ENCODE measurements at places on chromosomes 16 and 17.

- no peak for DNase-seq
These were observed 94.3 kb downstream of the C17orf67 start for GRCh38 chr17:56739376-56739775.

DNA sequence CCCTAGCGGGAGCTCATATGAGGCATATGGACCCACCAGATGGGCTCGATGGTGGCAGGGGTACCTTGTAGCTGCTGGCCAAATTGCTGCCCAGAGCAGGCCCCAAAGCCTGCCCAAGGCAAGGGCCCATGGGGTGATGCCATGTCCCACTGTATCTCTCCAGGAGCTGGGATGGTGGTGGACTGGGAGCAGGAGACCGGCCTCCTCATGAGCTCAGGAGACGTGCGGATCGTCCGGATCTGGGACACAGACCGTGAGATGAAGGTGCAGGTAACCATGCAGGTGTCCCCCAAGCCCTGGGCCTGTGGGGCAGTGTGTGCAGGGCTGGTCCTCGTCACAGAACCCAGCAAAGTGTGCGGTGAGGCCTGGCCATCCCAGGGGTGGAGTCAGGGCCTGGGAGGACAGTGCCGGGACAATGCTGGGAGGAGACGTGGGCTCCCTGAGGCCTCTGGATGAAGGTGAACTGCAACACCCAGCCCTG is 34.1 kb upstream of the CHMP6 start:
- no peak for DNase-seq

DNA sequence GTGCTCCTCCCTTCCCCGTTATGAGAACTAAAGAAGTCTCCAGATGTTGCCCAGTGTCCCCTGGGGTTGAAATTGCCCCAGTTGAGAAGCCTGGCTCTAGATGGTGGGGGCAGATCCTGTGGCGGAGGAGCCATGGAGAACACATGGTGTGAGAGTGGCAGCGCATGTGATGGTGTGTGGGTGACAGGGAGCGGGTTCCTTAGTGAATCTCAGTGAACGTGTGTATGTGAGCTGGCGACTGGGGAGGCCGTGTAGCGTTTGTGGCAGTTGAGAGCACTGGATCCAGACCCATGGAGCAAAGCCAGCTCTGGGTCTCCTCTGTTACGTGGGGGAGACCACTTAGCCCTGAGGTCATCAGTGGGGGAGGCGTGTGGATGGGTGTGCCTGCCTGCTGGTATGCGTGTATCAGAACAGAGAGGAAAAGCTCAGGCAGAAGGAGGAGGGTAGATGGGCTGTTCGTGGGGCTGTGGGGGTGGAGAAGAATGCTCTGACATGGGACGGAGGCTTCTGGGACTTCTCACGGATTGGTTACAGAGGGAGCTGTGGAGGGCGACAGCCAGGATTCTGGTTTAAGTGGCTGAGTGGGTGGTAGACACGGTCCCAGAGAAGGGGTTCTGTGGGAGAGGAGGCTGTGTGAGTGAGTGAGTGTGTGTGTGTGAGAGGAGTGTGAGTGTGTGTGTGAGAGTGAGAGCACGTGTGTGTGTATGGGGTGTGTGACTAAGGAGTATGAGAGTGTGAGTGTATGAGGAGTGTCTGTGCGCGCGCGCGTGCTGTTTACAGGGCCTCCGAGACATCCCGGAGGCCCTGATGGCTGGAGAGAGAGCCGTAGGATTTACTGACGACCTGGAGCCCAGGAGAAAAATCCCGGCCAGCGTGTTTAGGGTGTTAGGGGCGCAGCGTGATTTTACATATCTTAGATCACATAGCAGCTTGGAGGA is 193.8 kb downstream of the SNX29 start:
- no peak for DNase-seq

DNA sequence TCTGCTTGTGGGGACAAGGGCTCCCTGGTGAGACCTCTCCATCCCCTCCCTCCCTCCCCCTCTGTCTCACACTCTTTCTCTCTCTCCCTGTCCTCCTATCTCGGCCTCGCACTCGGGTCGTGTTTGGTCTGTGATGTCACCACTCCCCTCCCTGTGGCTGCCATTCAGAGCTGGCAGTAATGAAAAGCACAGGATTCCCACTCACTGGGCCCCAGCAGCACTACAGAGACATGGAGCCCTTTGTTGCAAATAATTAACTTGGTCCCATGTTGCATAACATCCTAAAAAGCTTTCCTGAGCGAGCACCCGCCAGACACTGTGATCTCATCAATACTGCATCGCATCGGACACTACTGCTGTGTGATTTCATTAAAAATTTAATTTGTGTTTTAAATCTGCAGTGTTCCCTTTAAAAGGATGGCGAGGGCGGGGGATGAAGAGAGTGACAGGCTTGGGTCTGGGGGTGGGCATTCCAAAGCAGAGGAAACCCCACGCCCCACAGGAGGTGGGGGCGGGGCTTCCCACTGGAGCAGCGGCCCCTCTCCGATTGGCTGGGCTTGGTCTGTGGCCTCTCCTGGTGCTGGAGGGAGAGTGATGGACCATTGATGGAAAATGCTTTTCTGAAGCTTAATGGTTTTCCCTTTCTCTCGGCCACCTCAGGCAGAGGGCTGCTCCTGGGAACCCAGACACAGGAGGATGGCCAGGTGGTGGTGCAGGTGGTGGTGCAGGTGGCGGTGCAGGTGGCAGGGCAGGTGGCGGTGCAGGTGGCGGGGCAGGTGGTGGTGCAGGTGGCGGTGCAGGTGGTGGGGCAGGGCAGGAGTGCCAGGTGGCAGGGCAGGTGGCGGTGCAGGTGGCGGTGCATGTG is 15.3 kb upstream of the NPTX1 start:
- DNase-seq, result no peak

- no peak for DNase-seq
These were observed 9.6 kb upstream of the EIF1 start for GRCh38 chr17:41678907-41679739.

DNA sequence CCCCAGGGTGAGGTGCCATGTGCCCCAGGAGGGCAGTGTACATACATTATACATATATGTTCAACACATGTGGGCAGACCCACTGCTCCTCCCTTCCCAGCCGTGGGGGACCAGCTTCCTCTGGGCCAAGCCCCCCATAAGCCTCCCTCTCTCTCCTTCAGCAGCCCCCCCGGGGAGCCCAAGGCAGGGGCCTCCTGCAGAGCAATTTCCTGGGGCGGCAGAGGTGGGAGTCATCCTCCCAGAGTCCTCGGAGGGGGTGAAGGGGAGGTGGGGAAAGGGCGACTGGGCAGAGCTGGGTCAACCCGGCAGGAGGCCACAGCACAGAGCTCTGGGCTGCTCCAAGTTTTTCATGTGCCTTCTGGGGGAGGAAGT is 235.1 kb downstream of the ZNF423 start:
- DNase-seq, result no peak

DNA sequence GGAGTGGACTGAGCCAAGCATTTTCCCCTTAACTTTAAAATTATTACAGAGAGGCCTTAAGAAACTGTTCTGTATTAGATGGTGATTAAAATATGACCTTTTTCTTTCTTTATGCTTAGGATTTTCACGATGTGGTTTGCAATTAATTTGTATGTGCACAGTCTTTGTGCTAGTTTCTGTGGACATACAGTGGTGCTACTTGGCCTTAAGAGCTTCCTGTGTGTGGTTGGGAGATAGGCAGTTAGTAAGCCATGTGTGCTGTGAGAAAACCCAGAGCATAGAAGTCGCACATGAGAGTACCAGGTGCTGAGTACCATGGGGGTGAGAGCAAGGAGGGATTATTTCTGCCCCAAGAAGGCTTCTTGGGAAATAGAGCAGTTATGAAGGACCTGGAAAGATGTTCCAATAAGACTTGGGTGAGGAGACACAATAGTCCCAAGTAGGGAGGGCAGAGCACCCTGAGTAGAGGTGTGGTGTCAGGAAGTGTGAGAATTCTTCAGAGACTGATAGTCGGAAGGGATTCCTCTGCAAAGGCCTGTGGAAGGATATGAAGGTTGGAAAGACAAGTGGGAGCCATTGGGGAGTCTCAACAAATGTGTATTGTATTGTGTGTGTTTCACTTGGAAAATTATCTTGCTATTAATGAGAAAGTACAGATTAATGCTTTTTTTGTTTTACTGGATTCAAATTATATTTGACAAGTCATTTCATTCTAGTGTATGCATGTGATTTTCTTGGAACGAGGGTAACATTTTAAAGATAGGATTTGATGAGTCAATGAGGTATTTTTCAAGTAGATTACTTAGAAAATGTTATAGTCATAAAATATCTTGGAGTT is 239.9 kb downstream of the PRKCA start:
- no peak for DNase-seq

GRCh38 chr16:7976125-7976524 is 614.2 kb downstream of the TMEM114 start:
- DNase-seq, result no peak

DNA sequence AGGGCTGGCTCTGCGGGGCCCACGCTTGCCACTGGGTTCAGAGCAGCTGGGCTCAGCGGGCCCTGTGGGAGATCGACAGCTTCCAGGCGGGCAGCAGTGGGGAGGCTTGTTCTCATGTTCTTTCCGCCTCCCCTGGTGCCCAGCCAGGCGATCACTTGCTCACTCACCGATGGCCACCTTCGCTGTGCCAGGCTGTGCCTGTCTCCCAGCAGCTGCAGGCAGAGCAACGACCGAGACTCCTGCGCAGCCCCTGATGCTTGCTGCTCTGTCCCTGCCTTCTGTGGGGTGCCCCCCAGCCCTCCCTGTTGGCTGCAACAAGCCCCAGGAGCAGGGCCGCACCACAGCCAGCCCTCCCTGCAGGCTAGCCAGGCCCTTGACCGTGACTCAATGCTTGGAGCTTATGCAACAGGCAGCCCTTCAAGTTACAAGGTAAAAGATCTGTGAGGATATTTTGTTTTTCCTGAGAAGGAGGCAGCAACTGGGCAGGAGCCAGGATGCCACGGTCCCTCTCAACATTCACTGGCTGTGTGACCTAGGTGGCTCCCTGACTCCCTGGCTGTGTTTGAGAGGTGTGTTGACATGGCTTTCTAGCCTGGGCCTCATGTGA is 9.6 kb upstream of the SPNS2 start:
- DNase-seq, result no peak

DNA sequence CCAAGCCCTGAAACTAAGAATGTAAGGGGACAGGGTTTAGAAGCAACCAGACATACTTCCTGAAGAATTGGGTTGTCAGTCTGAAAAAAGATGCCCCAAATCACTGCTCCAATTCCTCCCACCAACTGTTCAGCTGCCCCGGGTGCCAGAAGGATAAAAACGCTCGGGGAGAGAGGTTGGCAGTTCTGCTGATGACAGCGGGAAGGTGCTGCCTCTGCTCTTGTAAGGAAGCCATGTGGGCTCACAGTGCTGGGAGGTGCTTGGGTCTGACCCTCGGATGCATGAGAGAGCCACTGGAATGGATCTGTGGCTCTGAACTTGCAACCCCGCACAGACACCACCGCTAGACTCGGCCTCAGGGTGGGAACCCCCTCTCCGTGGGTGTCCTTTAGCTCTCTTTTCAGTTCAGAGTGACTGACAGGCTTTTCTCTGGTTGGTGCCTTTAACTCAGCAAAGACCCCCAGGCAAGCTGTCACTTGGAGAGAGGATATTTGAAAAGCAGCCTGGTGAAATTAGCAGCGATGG is 364.8 kb upstream of the RBFOX1 start:
- no peak for DNase-seq

DNA sequence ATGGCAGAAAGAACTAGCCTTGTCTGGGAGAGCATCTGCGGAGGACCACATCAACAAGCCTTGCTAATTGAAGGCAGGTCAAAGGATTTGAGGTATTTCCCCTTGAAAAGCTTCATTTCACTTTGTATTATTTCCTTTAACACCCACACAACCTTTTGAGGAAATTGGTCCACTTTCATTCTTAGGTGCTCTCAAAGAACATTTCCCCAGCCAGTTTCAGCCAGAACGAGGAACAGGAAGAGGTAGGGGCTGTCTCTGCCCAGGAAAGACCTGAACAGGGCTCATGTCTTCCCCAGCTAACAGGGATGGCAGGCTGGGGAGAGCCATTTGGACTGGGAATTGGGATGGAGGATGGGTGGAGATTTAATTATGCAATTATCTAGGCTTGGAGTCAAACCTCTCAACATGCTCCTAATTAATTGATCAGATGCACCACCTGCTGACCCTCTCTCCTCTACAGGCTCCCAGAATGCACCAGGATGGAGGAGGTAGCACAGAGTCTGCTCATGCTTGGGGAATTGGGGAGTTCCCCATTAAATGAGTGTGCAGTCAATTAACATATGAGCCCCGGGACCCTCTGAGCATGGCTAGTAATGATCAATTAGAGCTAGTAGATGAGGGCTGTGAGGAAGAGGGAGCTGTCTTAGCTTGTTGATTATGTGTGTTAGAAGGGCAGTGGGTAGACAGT is 84.6 kb downstream of the GP2 start:
- DNase-seq, result no peak

GRCh38 chr17:51000835-51001638 is 119.6 kb downstream of the SPAG9 start:
- DNase-seq, result no peak

DNA sequence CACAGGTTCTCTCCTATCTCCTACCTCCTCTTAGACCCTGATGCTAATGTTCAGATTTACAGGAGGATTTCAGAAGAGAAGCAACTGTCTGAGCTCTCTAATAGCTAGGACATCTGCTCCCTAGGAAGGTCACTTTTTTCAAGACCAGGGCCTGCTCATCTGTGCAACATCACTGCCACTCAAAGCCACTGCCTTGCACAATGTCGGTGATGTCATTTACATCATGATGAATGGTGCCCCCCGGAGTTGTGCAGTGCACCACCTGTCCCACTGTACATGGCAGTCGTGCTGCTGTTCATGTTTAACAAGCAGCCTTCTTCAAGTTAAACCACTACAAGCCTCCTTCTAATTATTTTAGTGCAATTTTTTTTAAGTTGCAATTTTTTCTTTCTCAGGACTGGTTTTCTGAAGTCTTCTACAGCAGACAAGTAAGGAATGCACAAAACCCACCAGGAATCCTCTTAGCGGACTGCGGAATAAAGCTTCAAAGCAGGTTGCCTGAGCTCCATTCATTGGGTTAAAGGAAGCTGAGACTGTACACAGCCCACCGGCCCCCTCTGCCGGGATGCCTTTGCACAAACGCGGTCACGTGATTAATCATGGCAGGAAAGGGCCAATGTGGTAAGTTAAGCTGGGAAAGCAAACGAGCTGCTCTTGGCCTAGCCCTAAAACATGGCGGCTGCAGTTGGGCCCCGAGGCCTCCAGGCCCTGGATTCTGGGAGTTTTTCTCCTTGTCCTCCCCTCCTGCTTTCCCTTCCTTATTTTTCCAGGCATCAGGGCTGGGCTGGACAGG is 74.1 kb downstream of the MYH11 start:
- no peak for DNase-seq

Data from stimulated activated CD8-positive, alpha-beta memory T cell treated with anti-CD3 and anti-CD28 coated beads, Interleukin-4, amount 100 ng/mL, for 1 hour (primary cell).